ENCODE measurements at places on chromosomes 7 and 10. TPM values are rescaled to one million over a fixed set of nuclear protein-coding genes. Genes with fewer than 3 reads are reported as not detected.

DNA sequence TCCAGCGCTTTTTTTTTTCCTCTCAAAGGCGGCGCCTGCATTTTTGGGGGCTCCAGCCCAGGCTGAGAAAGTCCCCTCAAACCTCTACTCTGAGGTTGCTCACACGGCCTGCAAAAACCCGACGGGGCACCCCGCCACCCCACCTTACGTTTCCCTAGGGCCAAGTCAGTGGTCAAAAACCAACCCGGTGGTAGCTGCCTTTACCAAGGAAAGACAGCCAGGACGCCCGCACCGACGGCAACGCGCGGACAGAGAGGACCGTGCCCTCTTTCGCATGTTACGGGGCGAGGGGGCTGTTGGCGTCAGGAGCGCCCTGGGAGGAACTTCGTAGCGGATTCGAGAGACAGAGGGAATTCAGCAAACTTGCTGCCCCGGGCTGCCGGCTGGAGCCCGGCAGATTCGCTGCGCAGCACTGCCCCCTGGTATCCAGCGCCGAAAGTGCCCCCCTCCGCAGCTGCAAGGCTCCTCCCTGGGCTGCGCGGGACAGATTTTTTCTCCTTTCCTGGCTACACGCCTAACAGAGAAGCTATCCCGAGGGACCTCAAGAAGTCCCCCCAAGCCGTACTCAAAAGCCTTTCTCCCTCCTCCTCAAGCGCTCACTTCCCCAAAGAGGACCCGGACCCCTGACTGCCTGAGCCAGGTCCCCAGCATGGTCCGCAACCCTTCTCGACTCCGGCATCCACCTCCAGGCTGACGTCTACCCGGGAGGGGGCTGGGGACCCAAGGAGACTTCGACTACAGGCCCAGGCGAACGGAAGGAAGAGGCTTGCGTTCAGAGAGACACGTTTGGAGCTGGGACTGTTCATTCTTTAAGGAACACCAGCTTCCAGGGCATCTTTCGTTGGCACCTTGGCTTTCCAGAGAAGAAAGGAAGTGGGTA lies 27.7 kb upstream of the VAX1 start:
- no peak overlapping the region for H3K4me3 ChIP-seq
- H3K27me3 ChIP-seq = peaks cover 100% of the 10 kb centered on the region
- H3K36me3 ChIP-seq = no peaks in the 10 kb centered on the region

- no peaks in the 10 kb centered on the region for H3K27me3 ChIP-seq
- DNase-seq = no peak
- no peak overlapping the region for H3K27ac ChIP-seq
Measured at GRCh38 chr10:27448921-27449320, 55.2 kb upstream of the RAB18 start.

GRCh38 chr7:75823198-75823910 lies 9.7 kb upstream of the CCL24 start:
- no peak overlapping the region for H3K27ac ChIP-seq
- DNase-seq = peak; percentile 25
- H3K36me3 ChIP-seq = no peaks in the 10 kb centered on the region
- H3K4me3 ChIP-seq = no peak overlapping the region

DNA sequence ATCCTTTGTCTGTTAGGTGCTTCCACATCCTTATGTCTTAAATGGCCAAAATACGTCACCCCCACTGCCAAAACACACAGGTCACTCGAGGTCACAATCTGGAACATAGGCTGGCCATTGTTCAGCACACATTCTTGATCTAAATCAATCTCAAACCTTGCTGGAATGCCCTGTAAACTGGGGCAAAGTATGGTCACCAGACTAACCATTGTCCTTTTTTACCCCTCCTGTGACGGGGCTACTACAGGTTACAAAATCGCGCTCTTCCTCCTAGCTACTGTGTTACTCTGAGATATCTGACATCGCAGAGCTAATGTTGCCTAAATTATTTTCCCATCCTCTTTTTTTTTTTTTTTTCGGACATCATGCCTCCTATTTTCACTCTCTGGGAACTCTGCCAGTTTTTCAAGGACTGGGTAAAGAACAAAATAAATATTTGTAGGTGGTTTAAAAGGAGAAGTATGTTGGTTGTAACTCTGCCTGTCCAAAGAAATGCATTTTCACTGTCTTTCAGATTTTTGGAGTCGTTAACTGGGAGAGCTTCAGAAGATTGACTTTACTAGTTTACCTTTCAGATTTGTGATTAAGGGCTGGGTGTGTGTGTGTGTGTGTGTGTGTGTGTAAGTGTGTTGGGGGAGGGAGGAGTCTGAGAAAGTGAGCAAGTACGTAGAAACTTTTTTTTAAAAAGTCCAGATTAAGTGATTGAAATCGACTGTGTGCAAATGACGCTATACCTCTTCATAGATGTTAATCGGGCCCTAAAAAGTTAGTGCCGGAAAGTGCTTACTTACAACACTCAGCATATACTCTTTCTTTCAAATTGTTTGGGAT lies 942 bp upstream of the KIAA1217 start:
- H3K27me3 ChIP-seq = no peaks in the 10 kb centered on the region
- no peaks in the 10 kb centered on the region for H3K36me3 ChIP-seq
- peaks cover 33% of the 10 kb centered on the region for H3K4me1 ChIP-seq
- peak overlapping the region; percentile 46 for H3K4me3 ChIP-seq

DNA sequence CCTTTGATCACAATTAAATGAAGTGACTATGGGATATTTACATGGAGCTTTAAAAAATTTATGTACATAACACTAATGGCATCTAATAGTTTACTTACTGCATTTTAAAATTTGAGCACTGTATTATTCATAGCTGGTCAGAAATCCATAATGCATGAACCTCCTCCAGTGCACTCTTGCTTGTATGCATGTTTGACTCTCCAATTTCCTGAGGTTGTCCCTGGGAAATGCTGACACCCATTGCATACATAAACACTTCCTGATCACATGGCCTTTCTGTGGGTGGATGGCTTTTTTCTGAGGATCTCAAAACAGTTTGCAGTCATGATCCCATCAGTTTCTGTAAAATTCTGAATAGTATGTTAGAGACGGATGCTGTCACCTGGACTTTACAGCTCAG lies 577.8 kb downstream of the REEP3 start:
- no peaks in the 10 kb centered on the region for H3K4me1 ChIP-seq
- no peak overlapping the region for H3K27ac ChIP-seq
- H3K4me3 ChIP-seq = no peak overlapping the region
- no peak for DNase-seq
- no peaks in the 10 kb centered on the region for H3K36me3 ChIP-seq

- peaks cover 24% of the 10 kb centered on the region for H3K36me3 ChIP-seq
- H3K4me1 ChIP-seq = peaks cover 12% of the 10 kb centered on the region
- no peak for DNase-seq
- H3K4me3 ChIP-seq = peak overlapping the region; percentile 85
- no peaks in the 10 kb centered on the region for H3K27me3 ChIP-seq
Measured at GRCh38 chr10:110873951-110874350, 2.2 kb downstream of the PDCD4 start.

DNA sequence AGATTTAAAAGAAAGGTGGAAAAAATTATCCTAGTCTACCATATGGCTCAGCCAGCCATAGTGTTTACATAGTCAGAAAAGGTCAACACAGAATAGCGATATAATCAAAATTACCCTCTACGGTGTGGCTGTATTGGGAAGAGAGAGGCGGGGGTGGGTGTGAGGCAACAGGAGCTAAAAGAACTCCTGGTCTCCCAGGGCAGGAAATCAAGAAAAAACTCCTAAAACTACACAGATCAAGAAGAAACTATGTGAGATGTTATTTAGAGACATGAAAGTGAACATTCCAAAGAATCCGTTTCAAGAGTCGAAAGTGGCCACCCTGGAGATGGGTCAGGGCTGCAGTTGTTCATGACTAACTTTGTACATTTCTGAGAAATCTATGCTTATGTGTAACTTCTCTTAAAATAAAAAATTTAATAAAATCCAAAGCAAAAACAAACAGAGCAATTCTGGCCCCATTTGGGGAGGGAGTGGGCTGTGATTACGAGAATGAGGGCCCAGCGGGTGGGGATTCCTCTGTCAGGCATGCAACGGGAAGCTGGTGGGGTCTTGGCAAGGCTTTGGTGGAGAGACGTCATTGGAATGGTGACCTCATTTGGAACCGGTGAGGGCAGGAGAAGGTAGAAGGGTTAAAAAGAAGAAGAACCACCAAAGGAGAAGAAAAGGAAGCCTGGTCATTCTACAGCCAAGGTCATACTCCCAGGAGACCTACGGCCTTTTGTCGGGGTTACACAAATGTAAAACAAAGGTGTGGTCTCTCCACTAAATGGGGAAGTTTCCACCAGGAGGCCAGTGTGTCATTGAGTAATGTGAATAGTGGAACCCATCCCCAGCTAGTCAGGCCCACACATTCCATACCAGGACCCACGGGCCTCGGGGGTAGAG lies 71.2 kb upstream of the DUSP5 start:
- H3K27me3 ChIP-seq = no peaks in the 10 kb centered on the region
- peaks cover 18% of the 10 kb centered on the region for H3K4me1 ChIP-seq
- no peak for DNase-seq
- H3K4me3 ChIP-seq = no peak overlapping the region

GRCh38 chr7:12583922-12584321 lies 13.4 kb downstream of the SCIN start:
- no peaks in the 10 kb centered on the region for H3K27me3 ChIP-seq
- DNase-seq = no peak
- no peaks in the 10 kb centered on the region for H3K36me3 ChIP-seq

GRCh38 chr7:156460858-156461627 lies 179.5 kb upstream of the RNF32 start:
- no peak overlapping the region for H3K4me3 ChIP-seq
- H3K36me3 ChIP-seq = no peaks in the 10 kb centered on the region

DNA sequence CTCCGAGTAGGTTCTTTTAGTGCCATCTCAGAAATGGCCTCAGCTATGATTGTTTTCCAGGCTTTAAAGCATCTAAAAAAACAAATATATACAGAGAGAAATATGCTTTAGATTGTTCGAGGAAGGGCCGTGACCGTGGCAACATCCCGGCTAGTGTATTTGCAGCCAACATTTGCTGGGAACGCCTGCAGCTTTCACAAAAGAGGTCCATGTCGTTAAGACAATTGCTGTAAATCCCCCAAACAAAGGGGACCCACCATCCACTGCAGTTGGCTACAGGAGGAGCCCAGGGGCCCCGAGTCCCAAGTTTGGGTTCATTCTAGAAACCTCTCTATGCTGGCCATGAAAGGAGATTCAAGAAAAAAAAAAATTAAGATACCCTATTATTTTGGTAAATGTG lies 152.8 kb upstream of the TCF7L2 start:
- H3K36me3 ChIP-seq = no peaks in the 10 kb centered on the region
- no peaks in the 10 kb centered on the region for H3K4me1 ChIP-seq
- no peak overlapping the region for H3K4me3 ChIP-seq
- no peak overlapping the region for H3K27ac ChIP-seq

DNA sequence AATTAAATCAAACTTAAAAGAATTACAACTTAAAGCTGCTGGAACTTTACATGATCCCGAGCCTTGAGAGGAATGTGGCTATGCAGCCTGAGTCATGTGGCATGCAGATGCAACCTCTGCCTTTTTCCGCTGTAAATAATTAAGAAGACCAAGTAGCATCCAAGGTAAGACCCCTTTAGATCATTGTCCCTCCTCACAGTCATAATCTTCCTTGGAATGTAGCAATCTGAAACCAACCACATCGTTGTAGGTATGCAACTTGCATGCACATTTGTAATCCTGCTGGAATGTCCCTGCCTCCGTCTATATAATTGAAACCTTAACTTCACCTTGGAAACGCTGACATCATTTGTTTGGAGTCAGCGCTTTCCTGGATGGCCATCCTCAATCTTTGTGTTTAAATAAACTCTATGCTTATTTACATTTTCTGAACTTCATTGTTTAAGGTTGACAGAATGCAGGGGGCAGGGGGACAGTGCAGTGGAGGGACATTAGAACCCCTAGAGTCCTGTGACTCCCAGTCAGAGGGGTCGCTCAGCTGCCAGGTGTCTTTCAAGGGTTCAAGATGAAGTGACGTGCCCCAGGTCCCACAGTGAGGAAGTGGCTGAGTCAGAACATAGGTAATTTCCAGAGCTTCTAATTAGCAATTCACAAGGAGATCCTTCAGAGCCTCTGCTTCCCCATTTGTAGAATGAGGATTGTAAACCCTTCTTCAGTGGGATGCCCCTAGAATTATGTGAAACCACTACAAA lies 110.7 kb downstream of the RALA start:
- no peaks in the 10 kb centered on the region for H3K27me3 ChIP-seq
- no peaks in the 10 kb centered on the region for H3K36me3 ChIP-seq
- DNase-seq = no peak
- H3K4me1 ChIP-seq = peaks cover 10% of the 10 kb centered on the region

DNA sequence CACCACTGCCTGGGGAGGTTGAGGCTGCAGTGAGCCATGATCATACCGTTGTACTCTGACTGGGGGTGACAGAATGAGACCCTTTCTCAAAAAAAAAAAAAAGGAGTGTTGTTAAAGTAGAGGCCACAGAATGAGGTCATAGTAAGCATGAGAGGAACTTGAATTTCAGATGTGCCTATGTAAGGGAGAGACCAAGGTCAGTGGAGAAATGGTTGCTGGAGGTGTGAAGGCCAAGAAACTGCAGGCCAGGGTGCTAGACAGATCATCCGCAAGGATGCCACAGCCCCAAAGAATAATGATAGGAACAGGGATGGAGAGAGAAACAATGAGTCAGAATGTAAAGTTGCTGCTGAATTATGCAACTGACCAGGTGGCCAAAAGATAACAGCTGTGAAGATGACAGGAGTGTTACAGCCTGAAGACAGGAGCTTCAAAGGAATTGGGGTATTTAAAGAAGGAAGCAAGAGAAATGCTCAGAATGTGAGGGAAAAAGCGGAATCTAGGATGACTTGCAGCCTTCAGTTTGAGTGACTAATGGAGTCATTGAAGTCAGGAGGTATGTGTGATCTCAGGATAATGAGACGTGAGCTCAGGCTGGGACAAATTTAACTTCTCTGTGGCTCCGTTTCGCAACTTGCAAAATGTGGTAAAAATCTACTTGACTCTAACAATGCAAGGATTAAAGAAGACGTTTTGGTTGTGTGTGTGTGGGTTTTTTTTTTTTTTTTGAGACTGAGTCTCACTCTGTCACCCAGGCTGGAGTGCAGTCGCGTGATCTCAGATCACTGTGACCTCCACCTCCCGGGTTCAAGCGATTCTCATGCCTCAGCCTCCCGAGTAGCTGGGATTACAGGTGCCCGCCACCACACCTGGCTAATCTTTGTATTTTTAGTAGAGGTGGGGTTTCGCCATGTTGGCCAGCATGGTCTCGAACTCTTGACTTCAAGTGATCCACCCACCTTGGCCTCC lies 22.2 kb downstream of the TYW1B start:
- H3K4me3 ChIP-seq = no peak overlapping the region
- H3K27me3 ChIP-seq = no peaks in the 10 kb centered on the region
- H3K4me1 ChIP-seq = no peaks in the 10 kb centered on the region
- no peak for DNase-seq
- peaks cover 11% of the 10 kb centered on the region for H3K36me3 ChIP-seq

Gene PRF1
- total RNA-seq = 0.80 TPM

Gene CACNA2D1
- total RNA-seq = 126 TPM

Gene CPA2
- total RNA-seq = not detected

Gene FAM171A1
- 36.4 TPM for total RNA-seq

Gene CDH23
- total RNA-seq = 16.1 TPM

Data from transverse colon (tissue), 4 donors.